SW480 (cell line): ENCODE measurements at places on chromosomes 1 and 21.

GRCh38 chr1:150194381-150195031, 41.4 kb downstream of the ANP32E start:
- no peak for DNase-seq

- DNase-seq = no peak
Observed at GRCh38 chr1:193301746-193302145, 115.3 kb upstream of the B3GALT2 start.

- peak; percentile 77 for DNase-seq
Observed at GRCh38 chr1:228228601-228229074, 20.8 kb downstream of the OBSCN start.

- DNase-seq = peak; percentile 100
Observed at GRCh38 chr21:14382835-14383595, at the start of gene HSPA13. HSPA13 (minus strand) TSS chr21:14383146; CDS start chr21:14383119, 27 bp downstream.

DNA sequence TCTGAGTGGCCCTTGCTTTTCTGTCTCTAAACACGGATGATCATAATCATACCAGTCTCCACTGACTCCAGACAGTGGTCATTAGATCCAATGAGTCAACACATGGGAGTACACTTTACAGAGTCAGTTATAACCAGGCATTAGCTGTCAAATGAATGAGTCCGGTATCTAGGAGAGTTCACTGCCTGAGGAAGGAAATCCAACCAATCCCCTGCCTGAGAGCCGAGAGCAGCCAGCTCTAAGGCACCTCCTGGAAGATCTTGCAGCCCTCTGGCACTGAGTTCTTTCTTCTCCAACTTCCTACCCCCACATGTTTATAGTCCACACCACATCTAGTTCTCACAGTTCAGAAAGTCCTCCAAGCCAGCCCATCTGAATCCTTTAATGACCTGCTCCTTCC, 29.4 kb upstream of the RBM15 start:
- no peak for DNase-seq

DNA sequence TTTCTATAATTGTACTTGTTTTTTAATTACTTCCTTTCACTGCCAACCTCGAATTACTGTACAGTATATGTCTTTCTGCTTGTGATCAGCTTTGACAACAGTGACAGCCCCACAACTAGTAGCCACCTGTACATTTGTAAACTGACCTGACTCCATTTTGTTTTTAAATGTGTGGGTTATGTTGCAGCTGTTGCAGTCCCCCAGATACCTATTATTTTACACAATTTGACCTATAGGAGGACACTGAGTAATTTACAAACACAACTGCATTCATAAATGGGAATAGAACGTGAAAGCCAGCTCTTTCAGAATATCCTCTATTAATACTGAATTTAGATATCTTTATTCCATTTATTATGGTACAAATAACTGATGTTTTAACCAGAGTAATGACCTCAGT, 2.5 kb upstream of the VAMP3 start:
- DNase-seq = no peak

- DNase-seq = no peak
Observed at GRCh38 chr1:203093754-203094410, 8.1 kb upstream of the MYOG start.

- no peak for DNase-seq
Observed at GRCh38 chr1:109281680-109282496, 1.1 kb downstream of the PSRC1 start.

DNA sequence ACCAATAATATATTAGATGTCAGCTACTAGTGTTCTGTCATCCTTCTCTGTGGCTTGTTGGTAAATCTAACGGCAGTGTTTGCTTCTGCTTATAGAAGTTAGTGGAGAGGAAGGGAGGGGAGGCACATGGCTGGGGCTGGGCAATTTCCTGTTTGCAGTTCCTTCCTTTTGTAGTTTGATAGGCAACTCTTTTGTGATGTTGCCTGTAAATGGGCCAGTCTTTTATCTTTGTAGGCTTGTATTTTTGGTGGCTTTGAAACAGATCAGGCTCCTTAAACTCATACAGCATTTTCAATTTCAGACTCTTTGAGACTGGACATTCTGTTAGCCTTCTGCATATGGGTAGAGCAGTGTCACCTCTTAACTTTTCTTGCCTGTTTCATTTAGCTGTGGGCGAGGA, 48.1 kb downstream of the CDC14A start:
- peak; percentile 8 for DNase-seq

DNA sequence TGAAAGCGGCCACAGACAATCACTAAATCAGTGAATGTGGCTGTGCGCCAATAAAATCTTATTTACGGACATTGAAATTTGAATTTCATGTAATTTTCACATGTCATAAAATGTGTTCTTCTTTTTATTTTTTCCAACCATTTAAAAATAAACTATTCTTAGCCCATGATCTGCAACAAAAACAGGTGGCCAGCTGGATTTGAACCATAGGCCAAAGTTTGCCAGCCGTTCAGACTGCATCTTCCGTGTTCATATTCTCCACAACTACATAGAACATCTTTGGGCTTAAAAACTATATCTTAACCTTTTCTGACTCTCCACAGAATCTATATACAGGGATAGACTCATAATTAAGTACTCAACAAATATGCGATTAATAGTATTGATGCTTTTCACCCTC, 81.2 kb upstream of the RALGPS2 start:
- no peak for DNase-seq

GRCh38 chr1:72003092-72003491, 279.2 kb downstream of the NEGR1 start:
- no peak for DNase-seq
